Regular cardiac myocyte (primary cell): ENCODE measurements at places on chromosomes 2 and 18. TPM values are rescaled to one million over a fixed set of nuclear protein-coding genes. Genes with fewer than 3 reads are reported as not detected.

The AMMECR1L gene
- 17.2 and 17.3 TPM in 2 replicates for total RNA-seq

The AQP12B gene
- total RNA-seq: not detected in 2 replicates

The RAPH1 gene
- 14.2 and 22.0 TPM in 2 replicates for total RNA-seq

The ABCG8 gene
- total RNA-seq: not detected in 2 replicates

The POTEF gene
- not detected in 2 replicates for total RNA-seq

The ARHGEF33 gene
- under 0.01 and 0.85 TPM in 2 replicates for total RNA-seq

The SULT1C2 gene
- total RNA-seq: under 0.01 and 0.85 TPM in 2 replicates

The RAB31 gene
- 41.4 and 55.6 TPM in 2 replicates for total RNA-seq

The BUB1 gene
- 6.5 and 49.5 TPM in 2 replicates for total RNA-seq

The RPL31 gene
- total RNA-seq: 1,362 and 1,690 TPM in 2 replicates

The LIMS3 gene
- 1.1 and 1.5 TPM in 2 replicates for total RNA-seq
